Naive thymus-derived CD8-positive, alpha-beta T cell (primary cell): ENCODE measurements at places on chromosomes 5 and 9.
A peak's percentile ranks its signal among the peaks of the same experiment; 100 is the strongest.

DNA sequence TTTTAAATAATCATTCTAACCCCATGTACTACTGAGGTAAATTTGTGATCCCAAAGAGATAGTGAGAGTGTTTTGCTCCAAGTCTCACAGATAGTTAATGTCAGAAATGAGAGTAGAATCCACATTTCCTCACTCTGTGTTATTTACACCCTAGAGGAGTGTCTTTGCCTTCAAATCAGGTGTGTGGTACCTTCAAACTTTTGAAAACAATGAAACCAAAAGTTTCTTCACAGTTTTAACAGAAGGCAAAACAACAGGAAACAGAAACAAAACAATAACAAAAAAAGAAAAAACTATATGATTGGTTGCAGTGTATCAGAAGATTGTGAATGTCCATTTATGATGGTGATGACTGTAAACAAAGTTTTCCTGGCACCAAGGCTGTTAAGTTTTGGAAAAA, 85.9 kb downstream of the ERBIN start:
- H3K4me1 ChIP-seq, result peaks cover 22% of the 10 kb centered on the region
- H3K36me3 ChIP-seq, result peaks cover 62% of the 10 kb centered on the region
- H3K27ac ChIP-seq, result peak overlapping the region; percentile 43
- no peak for DNase-seq
- no peak overlapping the region for H3K4me3 ChIP-seq

- no peaks in the 10 kb centered on the region for H3K27me3 ChIP-seq
- DNase-seq, result no peak
- H3K27ac ChIP-seq, result no peak overlapping the region
- H3K4me1 ChIP-seq, result no peaks in the 10 kb centered on the region
- H3K4me3 ChIP-seq, result no peak overlapping the region
These were observed 346.9 kb downstream of the DEPDC1B start for GRCh38 chr5:60352992-60353599.

DNA sequence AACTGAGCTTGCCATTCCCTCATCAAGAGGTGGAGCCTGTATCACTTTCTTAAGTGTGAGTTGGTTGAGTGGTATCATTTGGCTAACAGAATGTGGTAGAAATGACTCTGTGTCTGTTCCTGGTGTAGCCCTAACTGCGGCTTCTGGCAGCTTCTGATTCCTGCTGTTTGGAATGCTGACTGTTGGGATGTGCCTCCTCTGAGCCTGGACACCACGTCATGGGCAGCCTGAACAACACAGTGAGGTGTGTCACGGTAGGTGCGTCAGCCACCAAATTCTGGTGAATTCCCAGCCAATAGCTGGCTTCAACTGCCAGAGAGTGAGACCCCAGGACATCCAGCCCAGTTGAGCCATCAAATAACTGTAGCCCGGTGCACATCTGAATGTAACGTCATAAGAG, 6.1 kb upstream of the C9orf152 start:
- H3K27me3 ChIP-seq, result no peaks in the 10 kb centered on the region
- H3K4me3 ChIP-seq, result no peak overlapping the region
- peaks cover 13% of the 10 kb centered on the region for H3K36me3 ChIP-seq
- H3K4me1 ChIP-seq, result no peaks in the 10 kb centered on the region
- no peak for DNase-seq
- H3K27ac ChIP-seq, result no peak overlapping the region

DNA sequence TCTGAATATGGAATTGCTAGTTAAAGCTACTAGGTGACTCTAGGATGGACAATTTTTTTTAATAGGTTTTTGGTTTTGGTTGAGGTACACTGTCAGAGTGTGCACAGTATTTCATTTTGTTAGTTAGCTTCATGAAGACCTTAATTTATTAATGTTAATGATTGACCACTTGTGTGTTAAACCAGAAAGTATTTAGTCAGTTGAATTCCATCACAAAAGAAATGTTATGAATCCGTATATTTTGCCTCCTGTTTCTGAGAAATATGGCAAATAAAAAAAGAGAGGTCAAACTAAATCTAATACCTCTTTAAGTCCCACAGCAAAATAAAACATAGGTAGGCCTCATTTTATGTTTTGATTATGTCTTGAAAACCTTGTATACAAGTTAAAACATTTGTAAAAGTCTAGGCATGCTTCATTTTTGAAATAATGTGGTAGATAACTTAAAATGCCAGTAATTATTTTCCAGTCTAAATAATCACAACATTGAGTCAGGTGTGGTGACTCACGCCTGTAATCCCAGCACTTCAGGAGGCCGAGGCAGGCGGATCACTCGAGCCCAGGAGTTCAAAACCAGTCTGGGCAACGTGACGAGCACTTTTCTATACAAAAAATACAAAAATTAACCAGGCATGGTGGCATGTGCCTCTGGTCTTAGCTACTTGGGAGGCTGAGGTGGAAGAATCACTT, 50.8 kb downstream of the ITGA1 start:
- no peaks in the 10 kb centered on the region for H3K4me1 ChIP-seq
- no peaks in the 10 kb centered on the region for H3K36me3 ChIP-seq
- DNase-seq, result no peak
- no peak overlapping the region for H3K27ac ChIP-seq
- no peak overlapping the region for H3K4me3 ChIP-seq

GRCh38 chr5:163089926-163090325, 347.5 kb upstream of the CCNG1 start:
- DNase-seq, result no peak
- no peak overlapping the region for H3K4me3 ChIP-seq
- H3K36me3 ChIP-seq, result no peaks in the 10 kb centered on the region
- no peaks in the 10 kb centered on the region for H3K27me3 ChIP-seq
- no peak overlapping the region for H3K27ac ChIP-seq
- no peaks in the 10 kb centered on the region for H3K4me1 ChIP-seq

DNA sequence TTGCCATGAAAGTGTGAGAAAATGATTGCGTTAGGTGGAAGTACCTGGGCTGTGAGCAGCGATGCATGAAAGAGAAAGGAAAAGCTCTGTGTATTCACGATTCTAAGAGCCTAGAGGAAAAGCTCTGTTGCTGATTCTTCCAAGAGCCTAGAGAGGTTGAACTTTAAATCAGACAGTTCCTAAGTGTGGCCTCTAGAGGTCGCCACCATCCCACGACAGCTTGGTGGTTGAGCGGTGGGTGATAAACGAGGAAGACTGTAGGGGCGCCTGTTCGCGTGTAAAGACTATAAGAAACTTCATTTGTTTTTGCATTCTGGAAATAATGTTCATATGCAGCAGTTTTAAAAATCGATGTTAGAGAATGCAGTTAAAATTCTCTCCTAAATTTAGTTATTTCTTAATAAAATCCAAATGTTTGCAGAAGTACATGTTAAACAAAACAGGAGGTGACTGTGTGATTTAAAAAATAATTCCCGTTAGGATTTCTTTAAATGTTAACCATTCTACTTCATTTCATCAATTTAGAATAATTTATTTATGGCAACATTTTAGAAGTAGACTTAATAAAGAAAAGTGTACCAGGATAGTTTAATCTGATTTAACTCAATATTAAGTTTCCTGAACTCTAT, 107.7 kb downstream of the TENT4A start:
- no peaks in the 10 kb centered on the region for H3K4me1 ChIP-seq
- H3K36me3 ChIP-seq, result peaks cover 18% of the 10 kb centered on the region
- H3K27ac ChIP-seq, result no peak overlapping the region
- peaks cover 11% of the 10 kb centered on the region for H3K27me3 ChIP-seq
- no peak overlapping the region for H3K4me3 ChIP-seq
- DNase-seq, result no peak

- H3K27me3 ChIP-seq, result no peaks in the 10 kb centered on the region
- peak overlapping the region; percentile 51 for H3K27ac ChIP-seq
- H3K4me3 ChIP-seq, result peak overlapping the region; percentile 54
These were observed 18.0 kb upstream of the STARD4 start for GRCh38 chr5:111530298-111530740.

GRCh38 chr9:93886911-93887310, 68.2 kb downstream of the BARX1 start:
- no peak for DNase-seq
- H3K4me1 ChIP-seq, result no peaks in the 10 kb centered on the region
- no peak overlapping the region for H3K27ac ChIP-seq
- H3K27me3 ChIP-seq, result peaks cover 30% of the 10 kb centered on the region
- H3K36me3 ChIP-seq, result peaks cover 5% of the 10 kb centered on the region

- H3K27ac ChIP-seq, result no peak overlapping the region
- no peak for DNase-seq
- no peaks in the 10 kb centered on the region for H3K27me3 ChIP-seq
- H3K4me1 ChIP-seq, result no peaks in the 10 kb centered on the region
These were observed 705.4 kb upstream of the RIOK2 start for GRCh38 chr5:97888439-97888838.

- peaks cover 31% of the 10 kb centered on the region for H3K27me3 ChIP-seq
- no peaks in the 10 kb centered on the region for H3K4me1 ChIP-seq
- DNase-seq, result no peak
- H3K27ac ChIP-seq, result no peak overlapping the region
- H3K4me3 ChIP-seq, result no peak overlapping the region
These were observed 42.7 kb downstream of the OR2V1 start for GRCh38 chr5:181088289-181088688.

- no peak for DNase-seq
- no peaks in the 10 kb centered on the region for H3K36me3 ChIP-seq
- H3K4me1 ChIP-seq, result peaks cover 5% of the 10 kb centered on the region
These were observed 90.3 kb downstream of the MACROH2A1 start for GRCh38 chr5:135308752-135309151.
